ENCODE measurements at places on chromosomes 4 and X.

DNA sequence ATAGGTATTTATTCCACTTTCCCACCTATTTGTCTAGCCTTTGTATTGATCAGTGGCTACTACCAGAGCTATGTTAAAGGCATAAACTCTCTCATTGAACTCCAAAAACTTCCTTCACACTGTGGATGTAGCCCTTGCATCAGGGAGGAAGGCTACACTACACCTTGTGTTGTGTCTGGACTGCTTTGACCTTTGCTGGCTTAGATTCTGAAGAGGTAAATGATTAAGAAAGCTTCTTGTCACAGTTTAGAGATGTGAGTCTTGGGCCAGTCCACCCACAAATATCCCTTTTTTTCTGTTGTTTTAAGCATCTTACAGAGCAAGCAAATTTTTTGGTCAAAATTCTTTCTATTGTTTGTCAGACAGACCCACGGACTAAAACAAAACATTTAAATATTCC is 1.9 kb downstream of the ENPEP start:
- DNase-seq = no peak

- DNase-seq = no peak
These were observed 78.9 kb upstream of the RXFP1 start for GRCh38 chr4:158442736-158443135.

GRCh38 chrX:31929366-31929765 is 857.5 kb upstream of the FTHL17 start:
- DNase-seq = no peak

GRCh38 chr4:139582044-139582443 is 26.0 kb upstream of the SETD7 start:
- no peak for DNase-seq

GRCh38 chr4:53905941-53906377 is 158.4 kb downstream of the CHIC2 start:
- DNase-seq = no peak

- no peak for DNase-seq
These were observed 12.4 kb upstream of the NSG1 start for GRCh38 chr4:4374388-4375098.
